Trophoblast cell (in vitro differentiated cells and primary cell): ENCODE measurements at places on chromosomes 6 and 20.

GRCh38 chr20:17381724-17382123 is 149.5 kb downstream of the BFSP1 start:
- H3K4me3 ChIP-seq, result no peak overlapping the region
- H3K27ac ChIP-seq, result no peak overlapping the region
- H3K27me3 ChIP-seq, result no peaks in the 10 kb centered on the region
- H3K4me1 ChIP-seq, result no peaks in the 10 kb centered on the region

- no peaks in the 10 kb centered on the region for H3K36me3 ChIP-seq
- no peaks in the 10 kb centered on the region for H3K4me1 ChIP-seq
- no peak overlapping the region for H3K4me3 ChIP-seq
- DNase-seq, result no peak
Observed at GRCh38 chr6:80674669-80675068, 568.2 kb downstream of the BCKDHB start.

GRCh38 chr6:108452711-108453195 is 108.0 kb upstream of the FOXO3 start:
- DNase-seq, result no peak
- no peak overlapping the region for H3K4me3 ChIP-seq
- peaks cover 2% of the 10 kb centered on the region for H3K4me1 ChIP-seq
- peak overlapping the region; percentile 88 for H3K27ac ChIP-seq
- H3K27me3 ChIP-seq, result no peaks in the 10 kb centered on the region

- no peaks in the 10 kb centered on the region for H3K27me3 ChIP-seq
- H3K36me3 ChIP-seq, result no peaks in the 10 kb centered on the region
Observed at GRCh38 chr6:50187351-50187921, 137.7 kb upstream of the DEFB112 start.

DNA sequence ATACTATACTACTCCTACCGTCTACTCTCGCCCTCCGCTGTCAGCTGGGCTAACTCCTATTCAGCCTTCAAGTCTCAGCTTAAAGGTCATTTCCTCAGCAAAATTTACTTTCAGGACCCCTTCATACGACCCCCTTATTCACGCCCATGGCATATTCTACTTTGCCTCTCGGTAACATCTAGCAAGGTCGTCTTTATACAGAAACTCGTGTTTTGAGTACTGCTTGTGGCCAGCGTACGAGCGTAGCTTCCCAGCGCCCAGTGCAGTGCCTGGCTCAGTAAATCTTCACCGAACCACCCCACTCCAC is 546 bp downstream of the CRNKL1 start:
- peaks cover 3% of the 10 kb centered on the region for H3K36me3 ChIP-seq
- DNase-seq, result no peak
- peak overlapping the region; percentile 96 for H3K4me3 ChIP-seq
- no peak overlapping the region for H3K27ac ChIP-seq

DNA sequence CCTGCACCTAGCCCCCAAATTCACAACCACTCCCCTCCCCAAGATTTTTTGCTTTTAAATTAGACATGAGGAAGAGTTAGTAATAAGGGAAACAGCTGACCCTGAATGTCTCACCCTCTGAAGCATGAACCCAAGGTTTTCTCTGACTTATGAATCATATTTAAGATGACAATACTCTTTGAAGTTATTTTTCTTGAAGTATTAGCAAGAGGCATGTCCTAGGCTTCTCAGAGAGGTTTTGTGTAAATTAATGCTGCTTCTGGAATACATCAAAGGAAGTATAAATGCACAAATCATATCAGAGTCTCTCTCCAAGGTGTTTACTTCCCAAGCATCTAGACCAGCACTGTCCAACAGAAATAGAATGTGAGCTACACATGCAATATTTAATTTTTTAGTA is 408.1 kb upstream of the MARCKS start:
- H3K36me3 ChIP-seq, result no peaks in the 10 kb centered on the region
- H3K27me3 ChIP-seq, result no peaks in the 10 kb centered on the region
- DNase-seq, result no peak
- H3K4me3 ChIP-seq, result no peak overlapping the region

GRCh38 chr6:129251669-129252376 is 368.9 kb downstream of the LAMA2 start:
- no peaks in the 10 kb centered on the region for H3K27me3 ChIP-seq
- H3K4me1 ChIP-seq, result no peaks in the 10 kb centered on the region
- no peak overlapping the region for H3K27ac ChIP-seq
- peak; percentile 94 for DNase-seq

GRCh38 chr6:166603043-166603690 is 16.7 kb upstream of the RAMACL start:
- DNase-seq, result no peak
- no peaks in the 10 kb centered on the region for H3K36me3 ChIP-seq
- no peak overlapping the region for H3K27ac ChIP-seq
- H3K4me3 ChIP-seq, result no peak overlapping the region
- peaks cover 4% of the 10 kb centered on the region for H3K4me1 ChIP-seq

DNA sequence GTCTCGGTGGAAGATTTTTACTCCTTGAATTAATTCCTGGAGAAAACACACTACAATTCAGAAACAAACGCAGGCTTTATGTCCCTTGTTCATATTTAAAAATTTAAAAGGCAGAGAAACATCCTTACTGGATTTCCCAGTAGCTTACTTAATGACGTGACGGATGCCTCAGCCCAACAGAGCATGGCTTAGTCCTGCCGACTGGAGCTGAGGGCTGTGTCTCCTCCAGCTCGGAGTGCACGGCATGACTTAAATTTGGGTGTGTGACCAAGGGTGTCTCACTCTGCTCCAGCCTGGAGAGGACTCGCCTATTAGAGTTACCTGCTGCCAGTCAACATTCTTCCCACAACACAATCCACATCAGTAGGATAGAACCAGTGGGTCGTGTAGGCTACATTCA is 107.1 kb downstream of the PSMB1 start:
- H3K36me3 ChIP-seq, result no peaks in the 10 kb centered on the region
- no peak overlapping the region for H3K27ac ChIP-seq
- H3K4me3 ChIP-seq, result no peak overlapping the region

GRCh38 chr20:58308290-58308679 is 1.2 kb upstream of the RAB22A start:
- peaks cover 4% of the 10 kb centered on the region for H3K4me1 ChIP-seq
- no peak overlapping the region for H3K4me3 ChIP-seq

GRCh38 chr6:7161253-7161623 is 53.5 kb downstream of the RREB1 start:
- no peaks in the 10 kb centered on the region for H3K27me3 ChIP-seq
- no peak overlapping the region for H3K27ac ChIP-seq
- H3K4me1 ChIP-seq, result peaks cover 38% of the 10 kb centered on the region
- no peak for DNase-seq
- H3K4me3 ChIP-seq, result no peak overlapping the region

GRCh38 chr20:5078399-5078958 is 41.3 kb downstream of the PCNA start:
- no peak overlapping the region for H3K27ac ChIP-seq
- DNase-seq, result peak; percentile 67
- H3K36me3 ChIP-seq, result no peaks in the 10 kb centered on the region
- no peaks in the 10 kb centered on the region for H3K27me3 ChIP-seq

DNA sequence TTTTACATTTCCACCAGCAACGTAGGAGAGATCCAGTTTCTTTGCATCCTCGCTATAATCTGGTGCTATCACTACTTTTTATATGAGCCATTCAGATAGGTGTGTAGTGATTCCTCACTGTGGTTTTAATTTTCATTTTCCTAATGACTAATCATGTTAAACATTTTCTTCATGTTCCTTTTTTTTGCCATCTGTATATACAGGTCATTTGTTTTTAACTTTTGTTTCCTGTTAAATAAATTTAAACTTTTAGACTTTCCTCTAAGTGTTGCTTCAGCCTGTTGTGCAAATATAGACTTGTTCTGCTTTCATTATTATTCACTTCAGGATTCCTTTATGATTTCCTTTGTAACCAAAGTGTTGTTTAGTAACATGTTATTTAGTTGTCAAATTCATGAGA is 697.4 kb downstream of the PTPRT start:
- no peaks in the 10 kb centered on the region for H3K27me3 ChIP-seq
- DNase-seq, result no peak
- H3K36me3 ChIP-seq, result no peaks in the 10 kb centered on the region
- H3K27ac ChIP-seq, result no peak overlapping the region

- no peaks in the 10 kb centered on the region for H3K27me3 ChIP-seq
- H3K27ac ChIP-seq, result no peak overlapping the region
- no peaks in the 10 kb centered on the region for H3K36me3 ChIP-seq
- no peaks in the 10 kb centered on the region for H3K4me1 ChIP-seq
- H3K4me3 ChIP-seq, result no peak overlapping the region
Observed at GRCh38 chr20:58040447-58041290, 187.8 kb downstream of the ANKRD60 start.

DNA sequence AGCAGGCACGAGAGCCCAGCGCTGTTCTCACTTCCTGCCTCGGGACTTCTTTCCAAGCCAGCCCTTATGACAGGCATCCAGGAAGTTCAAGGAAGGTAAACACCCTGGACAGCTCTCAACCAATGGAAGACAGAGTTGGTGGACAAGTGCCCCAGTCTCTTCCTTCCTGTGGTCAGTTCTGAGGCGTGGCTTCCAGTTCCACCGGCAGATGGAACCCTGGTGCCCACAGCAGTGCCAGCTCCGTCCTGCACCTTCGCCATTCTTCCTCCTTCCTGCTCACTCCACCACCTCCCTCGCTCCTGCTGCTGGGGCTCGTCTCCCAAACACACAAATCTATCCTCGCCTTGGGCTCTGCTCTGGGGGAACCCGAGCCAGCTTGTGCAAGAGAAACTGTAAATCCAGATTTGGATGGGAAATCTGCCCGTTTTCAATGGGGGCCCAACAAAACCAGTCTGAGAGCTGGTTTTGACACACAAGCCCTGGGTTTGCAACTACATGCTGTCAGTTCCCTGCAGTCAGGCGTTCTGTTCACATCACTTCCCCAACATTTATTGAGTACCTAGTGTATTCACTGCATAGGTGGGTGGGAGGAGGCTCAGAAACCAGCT is 162.7 kb downstream of the GRM4 start:
- H3K36me3 ChIP-seq, result no peaks in the 10 kb centered on the region
- H3K27me3 ChIP-seq, result no peaks in the 10 kb centered on the region
- H3K4me3 ChIP-seq, result no peak overlapping the region
- no peak for DNase-seq
- no peaks in the 10 kb centered on the region for H3K4me1 ChIP-seq
- no peak overlapping the region for H3K27ac ChIP-seq

DNA sequence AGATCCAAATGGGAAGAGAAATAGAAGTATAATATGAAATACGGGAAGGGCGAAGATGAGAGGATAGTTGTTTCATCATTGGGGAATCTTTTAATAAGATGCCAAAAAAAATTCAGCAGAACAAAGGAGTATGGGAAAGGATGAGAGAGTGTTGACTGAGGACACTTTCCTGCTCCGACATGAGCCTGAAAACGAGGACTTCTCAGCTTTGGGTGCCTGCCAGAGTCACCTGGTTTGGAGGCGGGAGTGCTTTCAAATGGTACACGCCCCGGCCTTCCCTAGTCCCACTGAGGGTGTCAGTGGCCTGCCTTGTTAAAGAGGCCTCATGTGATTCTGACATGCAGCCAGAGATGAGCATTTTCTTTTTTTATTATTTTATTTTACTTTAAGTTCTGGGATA is 250.9 kb downstream of the ANKRD60 start:
- peaks cover 2% of the 10 kb centered on the region for H3K4me1 ChIP-seq
- no peak overlapping the region for H3K4me3 ChIP-seq
- DNase-seq, result no peak

DNA sequence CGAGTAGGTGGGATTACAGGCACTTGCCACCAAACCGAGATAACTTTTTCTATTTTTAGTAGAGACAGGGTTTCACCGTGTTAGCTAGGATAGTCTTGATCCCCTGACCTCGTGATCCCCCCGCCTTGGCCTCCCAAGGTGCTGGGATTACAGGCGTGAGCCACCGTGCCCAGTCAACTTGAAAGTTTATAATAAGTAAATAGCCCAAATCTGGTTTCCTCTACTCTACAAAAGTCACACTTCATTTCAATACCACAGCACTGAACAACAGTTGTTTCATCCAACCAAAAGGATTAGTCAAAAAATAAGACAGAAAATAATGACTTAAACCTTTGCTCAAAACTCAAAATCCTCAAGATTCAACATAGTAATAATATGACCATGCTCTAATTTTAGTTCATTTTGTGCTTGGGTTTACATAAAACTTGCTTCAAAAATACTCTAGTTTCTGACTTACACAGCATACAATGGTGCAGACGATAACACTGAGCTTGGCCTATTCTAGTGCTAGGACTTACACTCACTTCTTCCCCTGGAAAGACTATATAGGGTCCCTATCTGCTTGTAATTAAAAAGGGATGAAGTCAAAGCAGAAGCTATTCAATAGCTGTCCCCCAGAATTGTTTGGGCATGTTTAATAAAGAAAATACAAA is 56.7 kb downstream of the NT5E start:
- no peaks in the 10 kb centered on the region for H3K4me1 ChIP-seq
- no peaks in the 10 kb centered on the region for H3K36me3 ChIP-seq
- no peak overlapping the region for H3K4me3 ChIP-seq
- H3K27ac ChIP-seq, result no peak overlapping the region
- DNase-seq, result no peak

DNA sequence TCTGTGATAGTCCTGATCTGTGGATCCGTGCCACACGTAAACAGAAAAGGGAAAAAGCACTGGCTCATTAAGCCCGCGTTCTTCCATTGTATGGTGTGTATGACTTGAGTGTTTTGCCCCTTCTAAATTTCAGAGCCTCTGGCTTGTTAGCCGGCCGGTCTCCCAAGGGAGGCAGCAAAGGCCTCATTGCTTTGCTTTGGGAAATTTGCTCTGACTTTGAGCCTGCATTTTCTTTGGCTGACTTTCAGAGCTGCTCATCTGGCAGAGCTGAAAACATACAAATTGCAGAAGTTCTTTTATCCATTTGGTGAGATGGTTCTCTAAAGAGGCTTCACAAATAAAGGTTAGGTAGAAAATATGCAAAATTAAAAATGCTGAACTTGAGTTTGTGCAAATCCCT is 123.0 kb downstream of the UTRN start:
- H3K27me3 ChIP-seq, result no peaks in the 10 kb centered on the region
- DNase-seq, result no peak
- no peak overlapping the region for H3K27ac ChIP-seq
- no peaks in the 10 kb centered on the region for H3K4me1 ChIP-seq
- no peak overlapping the region for H3K4me3 ChIP-seq
